ENCODE measurements at places on chromosomes 2 and 18.

DNA sequence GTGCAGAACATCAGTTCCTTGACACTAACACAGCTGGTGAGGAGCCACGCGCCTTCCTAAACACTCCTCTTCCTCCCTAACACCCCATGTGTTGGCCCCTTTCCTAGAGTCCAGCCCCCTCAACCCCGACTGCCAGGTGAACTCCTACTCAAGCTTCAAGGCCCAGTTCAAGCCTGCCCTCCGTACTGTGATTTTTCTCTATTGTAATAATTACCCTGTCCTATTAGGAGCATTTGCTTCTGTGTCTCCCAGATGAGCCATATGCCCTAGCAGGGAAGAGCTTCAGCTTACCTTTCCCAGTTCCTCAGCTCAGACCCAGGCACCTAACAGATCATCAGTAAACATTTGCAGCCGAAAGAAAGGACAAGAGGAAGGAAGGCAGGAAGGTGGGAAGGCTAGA is 130.6 kb upstream of the SALL3 start:
- DNase-seq = no peak

- no peak for DNase-seq
Observed at GRCh38 chr2:39492716-39493115, 55.6 kb upstream of the MAP4K3 start.

GRCh38 chr2:128324897-128325410 is 6.3 kb upstream of the HS6ST1 start:
- no peak for DNase-seq

GRCh38 chr18:32769586-32770053 is 3.2 kb downstream of the KLHL14 start:
- no peak for DNase-seq

DNA sequence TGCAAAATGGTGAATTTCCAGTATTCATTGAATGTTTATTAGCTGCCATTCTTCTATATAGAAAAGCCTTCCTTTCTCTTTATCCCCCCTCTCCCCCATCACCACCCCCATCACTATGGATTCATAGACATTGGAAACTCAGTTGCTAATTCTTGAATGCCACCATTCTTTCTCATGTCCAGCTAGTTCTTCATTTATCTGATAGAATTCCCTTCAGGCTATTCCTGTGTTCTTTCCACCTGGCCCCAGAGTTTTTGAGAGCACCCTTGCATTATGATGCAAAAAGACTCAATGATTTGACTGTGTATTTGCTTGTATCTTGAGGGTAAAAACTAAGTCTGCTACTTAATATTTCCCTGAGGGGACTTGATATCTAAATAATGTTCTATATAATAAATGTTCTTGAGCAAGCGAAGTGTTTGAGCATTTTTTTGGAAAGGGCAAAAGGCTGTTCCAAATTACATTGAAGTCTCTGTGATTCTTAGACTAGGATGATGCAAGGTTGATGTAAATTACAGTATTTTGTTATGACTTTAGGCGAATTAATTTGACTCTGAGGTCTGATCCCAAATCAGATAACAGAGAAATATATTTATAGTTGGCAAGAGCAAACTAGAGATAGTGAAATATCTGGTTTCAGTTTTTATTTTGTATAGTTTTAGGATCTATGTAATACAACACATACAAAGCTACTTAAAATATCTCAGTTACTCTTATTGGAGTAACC is 18.8 kb upstream of the SOS1 start:
- no peak for DNase-seq

DNA sequence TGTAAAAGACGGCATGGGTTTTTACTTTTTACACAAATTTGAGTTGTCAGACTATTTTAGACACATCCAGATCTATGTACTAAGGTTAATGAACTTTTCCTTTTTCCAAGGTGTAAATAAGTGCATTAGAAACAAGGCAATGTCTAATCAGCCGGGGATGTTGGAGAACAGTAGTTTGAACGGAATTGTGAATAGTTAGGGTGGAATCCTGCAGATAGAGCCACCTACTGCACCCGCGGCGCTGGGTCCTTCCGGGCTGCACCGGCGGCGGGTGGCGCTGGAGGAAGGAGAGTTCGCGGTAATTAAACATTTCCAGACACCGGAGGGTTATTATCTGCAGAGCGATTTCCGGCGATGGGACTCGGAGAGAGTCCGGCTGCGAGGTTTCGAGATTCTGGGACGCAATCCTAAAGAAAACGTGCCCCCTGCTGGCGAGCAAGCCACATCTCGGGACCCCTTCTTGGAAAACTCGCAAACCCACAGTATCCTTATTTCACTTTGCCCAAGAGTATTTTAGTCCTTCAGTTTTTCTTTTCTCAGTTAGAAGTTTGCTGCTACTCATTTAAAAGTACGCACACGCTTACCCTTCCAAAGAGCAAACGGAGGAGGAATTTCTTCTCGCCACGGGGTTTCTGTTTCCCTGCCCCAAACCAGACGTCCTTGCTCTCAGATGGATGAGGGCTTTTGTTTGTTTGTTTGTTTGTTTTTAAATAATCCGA is 4.5 kb upstream of the OSR1 start:
- peak; percentile 32 for DNase-seq
